AG04450 (cell line): ENCODE measurements at places on chromosomes 3 and 15.

DNA sequence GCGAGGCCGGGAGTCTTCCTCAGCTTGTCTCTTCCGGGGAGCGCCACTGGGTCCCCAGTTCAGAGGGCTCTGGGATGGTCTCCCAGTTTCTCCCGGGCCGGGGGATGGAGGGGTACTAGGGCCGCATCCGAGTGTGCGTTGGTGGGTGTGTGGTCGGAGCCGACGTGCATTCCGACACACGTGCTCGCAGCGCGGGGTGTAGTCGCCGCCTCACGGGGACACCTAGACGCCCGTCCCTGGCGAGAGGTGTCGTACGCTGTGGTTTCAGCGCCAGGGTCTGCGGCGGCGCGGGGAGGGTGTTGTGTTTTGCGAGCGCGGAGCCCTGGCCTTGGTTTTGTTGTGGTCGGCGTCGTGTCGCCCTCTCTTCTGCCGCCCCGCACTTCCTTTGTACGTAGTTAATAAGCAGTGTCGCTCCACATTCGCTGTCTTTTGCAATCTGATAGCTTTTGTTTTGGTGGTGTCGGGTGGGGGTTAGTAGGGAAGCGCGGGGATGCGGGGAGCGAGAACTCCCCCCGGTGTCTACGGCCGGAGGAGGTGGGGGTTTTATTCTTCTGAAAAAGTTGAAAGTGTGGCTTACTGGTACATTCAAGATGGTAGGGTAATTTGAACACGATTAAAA is 2.2 kb downstream of the IGF1R start:
- no peak for DNase-seq

GRCh38 chr3:101184111-101184510 is 136.3 kb downstream of the IMPG2 start:
- no peak for DNase-seq

DNA sequence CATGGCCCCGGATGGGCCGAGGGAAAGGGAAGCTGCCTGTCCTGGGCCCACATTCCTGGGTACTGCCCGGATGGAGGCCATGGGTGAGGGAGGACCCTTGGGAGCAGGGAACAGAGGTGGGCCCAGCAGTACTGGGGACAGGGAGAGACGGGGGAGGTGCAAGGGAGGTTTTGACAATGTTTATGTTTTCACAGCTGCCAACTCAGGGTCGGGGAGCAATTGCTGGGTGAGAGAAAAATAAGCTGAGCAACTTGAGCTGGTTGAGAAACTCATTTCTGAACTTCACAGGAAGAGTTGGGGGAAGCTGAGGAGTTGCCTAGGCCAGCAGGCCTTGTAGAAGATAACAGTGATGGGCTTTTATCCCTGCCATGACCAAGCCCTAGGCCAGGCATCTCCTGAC is 11.1 kb upstream of the TSPAN3 start:
- DNase-seq: no peak

DNA sequence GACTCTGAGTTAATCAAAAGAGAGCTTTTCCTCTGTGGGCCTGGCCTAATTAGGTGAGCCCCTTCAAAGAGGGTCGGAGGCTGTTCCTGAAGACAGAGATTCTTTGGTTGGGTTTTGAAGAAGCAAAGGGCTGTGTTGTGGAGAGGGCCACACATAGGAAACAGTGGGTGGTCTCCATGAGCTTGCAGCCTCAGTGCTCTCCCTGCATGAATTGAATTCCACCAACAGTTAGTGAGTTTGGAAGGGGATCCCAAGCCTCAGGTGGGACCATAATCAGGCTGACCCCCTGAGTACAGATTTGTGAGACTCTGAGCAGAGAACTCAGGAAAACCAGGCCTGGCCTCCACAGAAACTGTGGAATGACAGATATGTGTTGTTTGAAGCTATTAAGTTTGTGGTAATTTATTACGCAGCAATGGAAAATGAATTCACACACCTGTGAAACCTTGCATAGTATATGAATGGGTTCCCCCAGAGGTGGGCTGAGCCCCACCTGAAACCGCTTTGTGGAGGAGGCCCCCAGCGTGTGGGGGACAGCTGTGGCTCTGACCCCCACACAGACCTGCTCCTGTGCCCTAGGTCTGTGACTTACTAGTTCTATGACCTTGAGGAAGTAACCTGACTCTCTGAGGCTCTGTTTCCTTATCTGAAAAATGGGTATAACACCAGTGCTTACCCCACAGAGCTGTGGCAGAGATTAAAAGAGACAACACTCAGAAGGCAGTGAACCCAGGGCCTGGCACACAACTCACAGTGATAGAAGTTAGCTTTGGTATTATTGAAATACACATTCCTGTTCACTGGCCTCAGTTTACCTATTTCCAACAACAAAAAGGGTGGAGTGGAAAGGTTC is 431.3 kb downstream of the FOXP1 start:
- no peak for DNase-seq

- no peak for DNase-seq
Observed at GRCh38 chr3:171718493-171719185, 91.6 kb downstream of the PLD1 start.

- DNase-seq: no peak
Observed at GRCh38 chr15:100779331-100780207, 100.1 kb upstream of the ALDH1A3 start.

DNA sequence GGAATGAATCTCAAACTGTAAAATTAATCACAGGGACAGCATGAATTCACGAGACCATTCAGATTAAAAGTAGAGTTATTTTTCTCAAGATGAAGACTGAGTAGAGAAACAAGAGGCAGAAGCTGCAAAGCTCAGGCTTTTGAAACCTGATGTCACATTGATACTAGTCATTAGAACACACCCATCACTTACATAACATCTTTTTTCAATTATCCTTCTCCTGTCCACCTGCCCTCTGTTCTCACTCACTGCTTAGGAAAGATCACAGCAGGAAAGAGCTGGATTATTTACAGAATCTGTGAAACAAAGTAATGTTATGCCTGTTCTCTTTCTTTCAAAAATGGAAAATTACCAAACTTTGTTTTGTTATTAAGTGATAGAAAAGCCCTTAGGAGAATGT is 72.0 kb upstream of the CDAN1 start:
- no peak for DNase-seq

DNA sequence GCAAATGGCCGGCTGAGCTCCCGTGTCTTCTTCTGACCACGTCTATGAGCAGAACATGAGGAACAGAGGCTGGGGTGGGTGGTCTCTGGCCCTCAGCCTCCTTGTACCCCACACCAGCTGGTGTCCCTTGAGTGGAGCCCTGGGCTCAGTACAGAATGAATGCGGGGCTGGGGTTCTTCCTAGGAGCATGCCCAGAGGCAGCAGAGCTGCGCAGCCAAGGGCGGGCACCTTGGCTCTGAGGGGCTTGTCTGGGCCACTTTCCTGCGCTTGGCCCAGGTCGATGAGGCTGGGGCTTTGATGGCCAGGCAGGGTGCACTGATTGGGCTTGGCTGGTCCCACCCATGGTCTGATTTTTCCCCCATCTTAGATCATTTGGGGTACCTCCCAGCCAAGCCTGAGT is 6.4 kb downstream of the SCN5A start:
- DNase-seq: no peak

DNA sequence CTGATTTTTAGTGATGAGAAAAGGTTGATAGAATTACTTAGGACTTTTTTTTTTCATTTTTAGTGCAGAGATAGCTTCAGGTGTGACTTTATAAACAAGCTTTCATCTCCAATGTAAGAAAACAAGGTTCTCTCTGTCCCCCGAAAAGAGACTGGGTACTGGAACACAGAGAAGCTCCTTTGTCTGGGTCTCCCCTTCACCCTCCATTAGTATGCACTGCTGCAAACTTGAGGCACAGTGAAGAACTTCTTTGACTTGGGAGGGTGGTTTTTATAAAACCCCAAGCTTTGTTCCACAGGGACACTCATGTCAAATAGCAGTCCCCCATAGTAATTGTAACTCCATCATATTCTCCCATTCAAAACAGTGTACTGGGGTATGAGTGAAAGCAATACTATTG is 93.5 kb upstream of the SOX2 start:
- no peak for DNase-seq

- no peak for DNase-seq
Observed at GRCh38 chr3:70020906-70021660, 21.6 kb downstream of the SAMMSON start.

- no peak for DNase-seq
Observed at GRCh38 chr15:90031231-90031791, 30.2 kb downstream of the ZNF710 start.

GRCh38 chr3:57434041-57434440 is 110.1 kb downstream of the DNAH12 start:
- DNase-seq: no peak

GRCh38 chr15:60982249-60982910 is 246.7 kb downstream of the RORA start:
- no peak for DNase-seq

DNA sequence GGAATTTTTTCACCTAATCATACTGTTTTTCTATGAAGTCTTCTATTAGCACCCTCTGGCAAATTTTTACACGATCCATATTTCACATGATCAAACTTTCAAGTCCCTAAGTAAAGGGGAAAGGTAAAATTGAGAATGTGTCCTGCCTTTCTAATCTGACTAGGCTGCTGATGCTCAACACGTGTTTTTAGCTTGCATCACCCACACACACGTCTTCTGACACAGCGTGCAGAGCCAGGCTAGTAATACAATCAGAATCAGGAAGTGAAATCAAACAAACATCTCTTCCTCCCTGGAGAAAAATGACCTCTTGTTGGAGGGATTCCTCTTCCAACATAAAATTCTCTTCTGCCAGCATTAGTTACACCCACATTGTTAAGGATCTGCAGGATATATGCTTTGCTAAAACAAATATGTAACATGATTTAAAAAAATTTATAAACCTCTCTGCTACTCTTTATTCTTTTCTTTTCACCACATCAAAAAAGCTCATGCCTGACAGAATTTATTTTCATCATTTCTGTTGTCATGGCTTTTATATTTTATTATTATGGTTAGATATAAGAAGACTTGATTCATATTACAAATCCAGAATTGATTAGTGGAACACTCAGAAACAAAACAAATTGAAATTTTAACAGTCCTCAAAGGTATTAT is 122.4 kb downstream of the RAP2B start:
- DNase-seq: peak; percentile 84

DNA sequence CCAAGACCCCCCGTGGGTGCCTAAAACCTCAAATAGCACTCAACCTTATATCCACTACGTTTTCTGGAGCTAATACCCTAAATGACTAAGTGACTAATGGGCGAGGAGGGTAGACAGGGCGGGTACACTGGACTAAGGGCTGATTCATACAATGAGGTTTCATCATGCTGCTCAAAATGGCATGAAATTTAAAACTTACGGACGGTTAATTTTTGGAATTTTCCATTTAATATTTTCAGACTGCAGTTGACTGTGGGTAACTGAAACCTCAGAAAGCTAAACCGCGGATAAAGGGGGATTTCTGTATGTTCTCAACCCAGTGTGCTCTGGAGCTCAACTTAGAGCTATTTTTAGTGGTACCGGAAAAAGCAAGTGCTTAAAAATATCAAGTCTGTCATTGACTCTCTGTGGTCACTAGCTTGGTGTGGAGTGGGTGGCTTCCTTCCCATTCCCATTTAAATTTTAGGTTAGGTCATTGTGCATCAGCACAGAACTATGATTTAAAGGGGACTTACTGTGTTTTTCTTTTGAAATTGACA is 72.9 kb downstream of the LRRC28 start:
- DNase-seq: peak; percentile 20

DNA sequence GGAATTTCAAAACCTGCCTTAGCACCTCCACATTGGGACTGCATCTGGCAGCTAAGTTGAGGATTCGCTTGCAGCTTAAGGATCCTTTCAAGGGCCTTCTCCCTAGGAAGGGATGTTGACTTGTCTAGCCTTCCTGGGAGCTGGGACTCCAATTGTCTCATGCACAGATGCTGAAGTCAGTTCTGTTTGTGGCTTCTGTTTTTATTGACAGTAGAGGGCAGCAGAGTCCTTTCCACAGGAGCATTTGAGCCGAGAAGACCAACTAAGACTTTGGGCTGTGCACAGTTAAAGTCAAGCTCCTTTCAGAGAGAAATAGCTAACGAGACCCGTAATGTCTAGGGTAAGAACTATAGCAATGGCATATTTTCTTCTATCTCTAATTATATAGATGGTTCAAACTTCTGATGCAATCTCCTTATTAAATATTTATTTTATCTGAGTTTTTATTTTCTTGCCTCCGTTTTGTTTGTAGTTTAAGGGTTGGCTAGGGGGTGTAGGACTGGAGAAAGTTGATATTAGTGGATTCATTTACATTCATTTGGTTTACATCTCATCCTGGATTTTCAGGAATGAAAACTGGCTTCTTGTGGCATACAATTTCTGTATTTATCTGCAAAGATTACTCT is 59.7 kb upstream of the KBTBD8 start:
- peak; percentile 24 for DNase-seq

GRCh38 chr3:167967257-167968036 is 128.3 kb downstream of the GOLIM4 start:
- DNase-seq: no peak

DNA sequence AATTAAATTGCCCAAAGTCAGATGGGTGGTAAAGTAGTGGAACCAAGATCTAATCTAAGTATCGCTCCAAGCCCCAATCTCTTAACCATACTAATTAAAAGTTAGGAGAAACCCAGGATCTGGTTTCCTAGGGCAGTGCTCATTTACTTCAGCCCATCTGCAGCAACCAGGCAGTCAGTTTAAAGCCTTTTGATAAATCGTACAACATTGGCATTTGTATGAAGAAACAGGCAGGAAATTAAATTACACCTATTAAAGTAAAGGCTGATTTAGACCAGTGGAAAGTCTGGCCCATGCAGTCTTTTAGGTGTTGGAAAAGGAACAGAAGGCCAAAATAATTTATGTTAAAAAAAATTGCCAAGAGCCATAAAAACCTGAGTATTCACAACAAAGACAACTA is 594.4 kb upstream of the UBE2E2 start:
- DNase-seq: no peak

DNA sequence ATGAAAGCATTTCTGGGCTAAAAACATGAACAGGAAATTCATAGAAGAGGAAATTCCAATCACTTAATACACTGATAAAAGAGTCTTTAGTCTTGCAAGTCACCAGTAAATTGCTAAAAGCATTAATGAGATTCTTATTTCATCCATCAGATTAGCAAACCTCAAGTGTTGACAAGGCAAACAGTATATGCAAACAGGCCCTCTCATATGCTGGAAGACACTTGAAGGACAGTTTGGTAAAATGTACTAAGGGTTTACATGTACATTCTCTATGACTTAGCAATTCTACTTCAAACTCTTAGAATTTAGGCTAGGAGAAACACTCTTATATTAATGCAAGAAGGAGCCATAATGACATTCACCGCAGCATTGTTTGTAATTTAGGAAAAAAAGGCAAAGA is 586.1 kb upstream of the GBE1 start:
- no peak for DNase-seq

DNA sequence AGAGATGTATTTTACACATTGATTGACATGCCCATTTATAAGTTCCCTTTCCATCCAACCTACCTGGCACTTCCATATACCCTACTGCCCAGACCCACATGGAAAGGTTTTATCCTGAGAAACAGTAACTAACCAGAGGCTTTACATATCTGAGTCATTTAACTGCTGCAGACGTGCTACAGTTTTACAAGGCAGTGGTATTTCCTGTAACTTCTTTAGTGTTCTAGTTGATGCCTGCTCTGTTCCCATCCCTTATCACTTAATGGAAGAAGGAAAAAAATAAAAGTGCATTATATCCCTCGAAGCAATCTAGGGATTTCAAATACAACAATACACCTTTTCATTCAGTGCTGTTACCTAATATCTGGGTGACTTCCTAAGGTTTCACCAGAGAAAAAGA is 107.1 kb downstream of the TMCO5A start:
- no peak for DNase-seq
